ENCODE measurements at places on chromosomes 1 and 21.

GRCh38 chr21:35517865-35518264, 468.8 kb upstream of the RUNX1 start:
- no peak for DNase-seq

GRCh38 chr1:77631751-77632150, 50.7 kb downstream of the ZZZ3 start:
- no peak for DNase-seq

- peak; percentile 51 for DNase-seq
Measured at GRCh38 chr1:94481473-94481933, 60.1 kb downstream of the F3 start.

DNA sequence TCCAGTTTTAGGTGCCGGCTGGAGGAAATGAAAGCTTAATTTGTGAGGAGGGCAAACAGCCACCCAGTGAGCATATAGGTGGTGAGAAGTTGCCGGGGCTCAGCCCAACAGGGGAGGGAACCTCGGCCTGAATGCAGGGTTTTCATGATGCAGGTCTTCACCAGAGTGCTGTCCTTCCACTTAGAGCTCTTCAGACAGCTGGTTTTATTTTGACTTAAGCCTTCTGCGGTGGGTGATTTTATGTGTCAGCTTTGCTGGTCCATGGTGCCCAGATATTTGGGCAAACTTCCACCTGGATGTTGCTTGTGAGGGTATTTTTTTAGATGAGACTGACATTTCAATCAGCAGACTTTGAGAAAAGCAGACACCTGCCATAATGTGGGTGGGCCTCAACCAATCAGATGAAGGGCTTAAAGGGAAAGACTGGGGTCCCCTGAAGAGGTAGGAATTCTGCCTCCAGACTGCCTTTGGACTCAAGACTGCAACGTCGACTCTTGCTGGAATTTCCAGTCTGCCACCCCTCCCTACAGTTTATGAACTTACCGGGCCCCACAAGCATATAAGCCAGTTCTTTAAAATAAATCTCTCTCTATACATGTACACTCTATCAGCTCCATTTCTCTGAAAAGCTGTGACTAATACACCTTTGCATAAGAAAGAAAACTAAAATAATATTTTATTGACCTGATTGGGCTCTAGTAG, 72.8 kb downstream of the RHOU start:
- DNase-seq: no peak

GRCh38 chr1:164565357-164565756, 6.4 kb downstream of the PBX1 start:
- no peak for DNase-seq

- DNase-seq: no peak
Measured at GRCh38 chr1:70475023-70475422, 64.0 kb downstream of the CTH start.

DNA sequence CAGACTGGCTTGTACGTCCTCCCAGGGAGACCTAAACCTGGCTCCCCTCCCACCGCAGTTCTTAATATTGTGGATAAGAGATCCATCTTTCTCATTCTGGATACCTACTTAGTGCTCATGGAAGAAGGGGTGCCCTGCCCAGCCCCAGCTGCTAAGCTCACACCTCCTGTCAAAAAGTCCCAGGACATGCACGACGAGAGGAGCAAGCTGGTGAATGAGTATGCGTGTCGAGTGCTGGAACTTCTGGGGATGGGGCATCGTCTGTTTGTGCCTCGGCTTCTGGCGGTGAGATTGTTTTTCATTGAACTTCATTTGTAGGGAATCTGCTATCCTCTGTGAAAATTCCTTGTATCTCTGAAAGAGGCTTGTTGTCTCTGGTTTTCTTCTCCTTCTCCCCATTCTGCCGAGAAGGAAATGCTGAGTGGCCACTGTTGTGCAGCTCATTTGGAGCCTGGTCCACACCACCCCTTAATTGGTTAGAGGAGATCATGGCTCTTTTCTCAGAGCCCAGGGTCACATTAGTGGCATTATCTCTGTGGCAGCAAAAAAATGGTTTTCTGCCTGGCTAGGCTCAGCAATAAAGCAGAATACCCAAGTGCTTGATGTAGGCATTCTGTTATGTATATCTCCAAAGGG, 199.4 kb upstream of the CACYBP start:
- peak; percentile 60 for DNase-seq

DNA sequence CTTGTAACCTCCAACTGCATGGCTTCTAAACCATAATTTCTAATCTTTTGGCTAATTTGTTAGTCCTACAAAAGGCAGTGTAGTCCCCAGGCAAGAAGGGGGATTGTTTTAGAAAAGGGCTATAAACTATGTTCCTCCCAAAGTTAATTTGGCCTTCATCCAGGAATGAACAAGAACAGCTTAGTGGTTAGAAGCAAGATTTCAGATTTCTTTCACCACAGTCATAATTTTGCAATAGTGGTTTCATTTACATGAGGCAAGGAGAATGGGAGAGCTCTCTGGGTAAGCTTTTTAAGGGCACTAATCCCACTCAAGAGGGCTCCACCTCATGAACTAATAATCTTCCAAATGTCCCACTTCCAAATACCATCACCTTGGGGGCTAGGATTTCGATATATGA, 1353.9 kb downstream of the NCAM2 start:
- no peak for DNase-seq

- DNase-seq: no peak
Measured at GRCh38 chr1:47184090-47184821, 5.6 kb downstream of the PDZK1IP1 start.

DNA sequence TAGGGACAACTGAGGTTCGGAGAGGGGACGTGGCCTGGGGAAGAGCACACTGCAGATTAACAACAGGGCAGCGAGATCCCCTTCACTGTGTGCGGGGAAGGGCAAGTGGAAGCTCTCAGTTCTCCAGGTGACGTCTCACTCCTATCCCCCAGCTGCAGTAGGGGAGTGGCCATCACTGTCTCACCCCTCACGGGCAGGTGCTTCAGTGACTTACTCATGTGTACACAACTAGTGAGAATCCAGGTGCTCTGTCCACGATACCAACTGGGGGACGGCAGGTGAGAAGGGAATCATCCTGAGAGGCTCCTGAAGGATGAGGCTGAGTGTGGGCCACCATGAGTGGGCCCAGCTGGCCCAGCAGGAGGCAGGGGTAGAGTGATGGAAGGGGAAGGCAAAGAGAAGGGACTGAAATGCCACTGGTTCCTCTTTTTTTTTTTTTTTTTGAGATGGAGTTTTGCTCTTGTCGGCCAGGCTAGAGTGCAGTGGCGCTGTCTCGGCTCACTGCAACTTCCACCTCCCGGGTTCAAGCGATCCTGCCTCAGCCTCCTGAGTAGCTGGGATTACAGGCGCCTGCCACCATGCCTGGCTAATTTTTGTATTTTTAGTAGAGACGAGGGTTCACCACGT, 25.9 kb downstream of the RHBG start:
- DNase-seq: no peak

GRCh38 chr1:186231861-186232436, 143.1 kb downstream of the TPR start:
- no peak for DNase-seq

DNA sequence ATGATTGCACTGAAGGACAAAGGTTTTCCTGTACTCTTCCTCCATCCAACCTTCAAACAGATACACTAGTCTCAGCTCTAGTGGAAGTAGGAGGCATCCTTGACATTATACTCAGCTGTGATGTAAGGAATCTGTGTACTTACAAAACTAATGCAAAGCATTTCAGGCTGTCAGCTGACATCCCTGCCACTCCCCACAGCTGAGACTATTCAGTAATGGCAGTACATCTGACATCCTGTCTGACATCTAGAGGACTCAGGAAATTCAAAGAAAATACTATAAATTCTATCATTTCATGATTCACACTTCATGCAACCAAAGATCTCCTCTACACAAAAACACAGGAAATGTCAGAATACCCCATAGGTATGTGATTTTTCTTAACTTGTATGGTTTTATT, 325.8 kb downstream of the SMYD3 start:
- no peak for DNase-seq

DNA sequence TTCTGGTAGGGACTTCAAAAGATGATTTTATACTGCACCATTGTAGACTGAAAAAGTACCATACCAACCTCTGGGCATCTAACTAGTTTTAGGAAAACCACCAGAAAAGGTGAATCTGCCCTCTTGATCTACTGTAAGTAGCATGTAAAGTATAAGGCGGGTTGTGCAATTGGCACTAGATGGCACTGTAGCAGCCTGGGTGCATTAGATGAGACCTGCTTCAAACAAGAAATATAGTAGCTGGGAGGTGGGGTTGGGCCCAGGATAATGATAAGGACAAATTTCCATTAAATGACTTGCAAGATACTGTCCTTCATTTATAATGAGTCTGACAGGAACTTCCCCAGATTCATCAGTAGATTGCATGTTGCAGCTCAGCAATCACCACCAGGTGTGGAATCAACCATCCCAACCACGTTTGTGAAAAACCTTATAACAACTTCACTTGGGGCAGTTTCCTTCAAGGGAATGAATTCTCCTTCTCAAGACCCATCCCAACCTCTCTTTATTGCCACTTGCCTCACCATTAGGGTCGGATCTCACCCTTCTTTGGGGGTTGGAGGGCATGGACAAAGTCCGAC, 37.3 kb upstream of the IL10 start:
- DNase-seq: no peak

DNA sequence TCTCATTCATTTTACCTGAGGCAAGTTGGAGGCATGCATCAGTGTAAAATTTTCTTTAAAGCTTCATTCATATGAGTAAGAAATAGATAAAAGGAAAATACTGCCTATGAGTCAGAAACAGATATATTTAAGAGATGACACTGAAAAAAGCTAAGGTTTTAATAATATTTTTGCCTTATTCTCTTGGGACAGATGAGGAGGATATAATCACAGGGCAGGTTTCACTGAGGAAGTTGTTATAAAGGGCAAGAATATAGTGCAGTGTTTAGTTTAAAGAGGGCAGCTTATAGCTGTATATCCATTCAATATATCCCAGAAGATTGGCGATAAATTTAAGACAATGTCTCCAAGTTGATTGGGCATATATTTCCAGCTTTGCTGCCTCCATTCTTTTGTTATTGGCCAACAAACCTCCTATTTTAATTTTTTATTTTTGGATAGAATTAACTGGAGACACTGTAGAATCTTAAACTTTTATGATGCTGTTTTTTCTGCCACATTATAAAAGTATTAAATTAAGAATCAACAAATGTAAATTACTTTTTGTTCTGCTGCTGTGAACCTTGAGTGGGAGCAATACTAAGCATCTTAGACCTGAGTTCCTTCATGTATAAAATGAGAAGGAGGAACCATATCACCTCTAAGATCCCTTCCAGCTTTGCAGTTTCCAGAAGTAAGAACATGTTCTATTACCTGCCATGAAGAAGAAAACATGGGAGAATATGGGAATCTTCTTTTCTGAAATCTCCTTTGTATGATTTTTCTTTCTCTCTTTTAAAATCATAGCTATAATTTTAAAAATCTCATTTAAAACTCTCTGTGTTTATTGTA, 171.6 kb downstream of the S1PR1 start:
- DNase-seq: no peak

DNA sequence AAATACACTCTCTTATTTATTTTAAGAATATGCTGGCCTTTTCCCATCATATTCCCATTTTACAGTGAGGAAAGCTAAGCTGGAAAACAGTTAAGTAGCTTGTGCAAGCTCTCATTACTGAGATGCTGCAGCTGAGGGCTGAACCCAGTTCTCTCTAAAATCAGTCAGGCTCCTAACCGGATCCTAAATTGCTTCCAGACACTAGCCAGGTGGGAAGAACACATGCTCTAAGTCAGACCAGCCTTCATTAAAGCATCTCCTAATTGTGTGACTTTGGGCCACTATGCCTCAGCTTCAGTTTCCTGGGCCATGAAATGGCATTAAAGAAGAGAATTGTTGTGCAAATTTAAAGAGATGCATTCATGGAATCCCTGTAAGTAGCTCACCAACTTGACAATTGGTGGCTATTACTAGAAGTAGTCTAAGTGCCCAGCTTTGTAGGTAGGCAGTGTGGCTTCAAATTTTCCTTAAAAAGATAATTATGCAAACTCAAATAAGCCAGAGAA, 228.4 kb downstream of the DAB1 start:
- no peak for DNase-seq

GRCh38 chr1:32716312-32717148, 14.0 kb upstream of the SYNC start:
- DNase-seq: no peak

DNA sequence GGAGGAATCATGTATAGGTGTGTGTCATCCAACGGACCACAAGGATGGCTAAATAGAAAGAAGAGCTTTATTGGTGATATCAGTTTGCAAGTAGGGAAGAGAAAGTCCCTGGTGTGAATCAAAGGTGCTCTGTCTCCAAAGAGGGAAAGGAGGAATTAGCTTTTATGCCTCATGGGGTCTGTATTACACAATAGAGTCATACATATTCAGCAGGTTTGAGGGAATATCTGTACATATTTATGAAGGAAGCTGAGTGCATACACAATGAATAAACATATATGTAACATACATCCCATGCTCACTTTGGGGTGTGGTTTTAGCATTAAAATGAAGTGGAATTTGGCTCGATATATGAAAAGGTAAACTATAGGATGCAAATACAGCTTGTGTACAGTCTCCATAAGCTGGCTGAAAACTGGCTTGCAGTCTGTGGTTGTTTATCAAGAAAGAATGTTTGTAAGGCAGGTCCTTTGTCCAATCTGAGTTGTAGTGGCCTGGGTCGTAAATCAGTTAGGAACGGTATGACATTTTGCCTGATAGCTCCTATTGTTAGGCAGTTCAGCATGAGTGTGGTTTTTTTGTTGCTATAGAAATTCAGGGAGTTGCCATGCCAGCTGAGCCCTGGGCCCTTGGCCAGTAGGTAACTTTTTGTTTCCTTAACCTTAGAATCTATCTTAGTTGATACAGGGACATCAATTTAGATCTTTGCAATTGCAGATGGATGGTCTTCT, 198.0 kb upstream of the ZP4 start:
- no peak for DNase-seq
